Activated T-cell treated with anti-CD3 and anti-CD28 coated beads for 24 hours (primary cell): ENCODE measurements at places on chromosomes 3 and 15.

DNA sequence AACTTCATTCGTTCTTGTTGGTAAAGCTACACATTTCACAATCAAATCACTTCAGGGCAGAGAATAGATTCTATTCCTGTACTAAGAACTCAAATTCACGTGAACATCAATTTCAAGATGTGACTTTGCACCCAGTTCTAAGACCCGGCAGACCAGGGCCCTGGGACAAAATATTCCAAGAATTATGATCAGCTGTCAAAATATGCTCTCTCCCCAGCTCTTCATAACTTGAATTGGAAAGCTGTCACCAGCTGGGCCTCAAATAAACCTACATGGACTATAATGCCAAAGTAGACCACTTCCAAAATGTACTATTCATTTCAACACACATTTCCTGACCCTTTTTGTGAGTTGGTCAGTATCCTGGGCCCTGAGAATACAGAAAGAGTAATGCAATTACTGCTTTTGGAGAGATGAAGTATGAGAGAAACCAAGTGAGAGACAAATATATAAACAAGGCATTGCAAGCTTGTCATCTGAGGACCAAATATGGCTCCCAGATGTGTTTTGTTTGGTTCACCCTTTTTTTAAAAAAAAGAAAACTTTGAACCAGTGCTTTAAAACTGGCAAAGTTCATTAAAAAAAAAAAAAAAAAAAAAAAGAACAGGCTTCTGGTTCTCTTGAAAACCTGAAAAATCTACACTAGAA is 14.9 kb downstream of the MAGI1 start:
- DNase-seq = no peak

DNA sequence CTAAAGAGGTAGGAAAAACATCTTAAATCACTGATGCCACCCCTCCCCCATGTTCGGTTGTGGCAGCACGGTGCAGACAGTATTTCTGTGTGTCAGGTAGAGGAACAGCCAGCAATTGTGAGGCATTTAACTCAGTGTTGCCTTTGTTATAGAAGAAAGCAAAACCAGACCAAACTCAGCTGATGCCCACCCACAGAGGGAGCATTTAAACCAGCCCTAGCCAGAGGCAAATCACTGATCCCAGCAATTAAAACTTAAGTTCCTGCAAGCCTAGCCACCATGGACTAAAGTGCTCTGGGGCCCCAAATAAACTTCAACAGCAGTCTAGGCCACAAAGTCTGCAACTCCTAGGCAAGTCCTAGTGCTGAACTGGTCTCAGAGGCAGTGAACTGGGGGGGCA is 94.5 kb downstream of the CFAP20DC start:
- no peak for DNase-seq

- no peak for DNase-seq
These were observed 71.6 kb downstream of the EPHB3 start for GRCh38 chr3:184633237-184633579.

DNA sequence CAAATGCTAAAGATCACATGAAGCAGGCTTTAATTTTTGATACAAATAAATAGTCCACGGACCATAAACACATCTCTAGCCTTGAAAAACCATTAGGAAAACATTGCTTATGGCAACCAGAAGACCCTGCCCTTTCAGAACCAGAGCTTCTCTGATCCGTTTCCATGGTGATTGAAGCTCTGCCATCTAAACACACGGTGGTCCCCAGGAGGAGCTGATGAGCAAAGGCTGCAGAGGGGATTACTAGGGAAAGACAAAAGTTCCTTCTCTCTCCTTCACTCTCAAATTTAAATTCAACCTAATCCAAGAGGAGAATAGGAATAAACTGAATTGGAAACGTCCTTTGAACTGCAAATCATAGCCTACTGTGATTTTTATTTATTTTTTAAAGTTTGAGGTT is 122.0 kb upstream of the ATP10A start:
- DNase-seq = no peak

DNA sequence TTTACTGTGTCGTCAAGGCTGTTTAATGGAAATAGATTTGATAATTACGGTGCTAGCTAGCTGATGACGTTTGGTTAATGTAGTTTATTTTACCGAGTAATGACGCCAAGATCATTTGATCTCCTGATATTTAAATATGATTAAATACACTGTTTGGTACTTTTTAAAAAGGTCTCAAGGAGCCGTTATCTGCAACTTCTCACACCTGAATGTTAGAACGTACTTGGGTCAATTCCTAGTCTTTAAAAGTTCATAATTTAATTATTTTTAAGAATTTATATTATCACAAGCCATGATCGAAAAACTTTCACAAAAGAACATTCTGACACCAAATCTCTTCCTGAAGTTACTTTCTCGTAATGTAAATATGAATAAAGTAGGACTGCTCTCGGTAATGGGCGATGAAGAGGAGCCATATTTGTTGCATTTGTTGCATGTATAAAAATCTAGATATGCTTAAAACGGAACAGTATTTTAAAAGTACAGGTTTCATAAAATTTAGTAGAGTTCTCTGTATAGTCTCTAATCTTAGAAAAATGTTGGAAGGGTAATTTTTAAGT is 16.2 kb upstream of the CHD2 start:
- DNase-seq = no peak

GRCh38 chr15:62112616-62113593 is 46.1 kb downstream of the C2CD4A start:
- DNase-seq = no peak

DNA sequence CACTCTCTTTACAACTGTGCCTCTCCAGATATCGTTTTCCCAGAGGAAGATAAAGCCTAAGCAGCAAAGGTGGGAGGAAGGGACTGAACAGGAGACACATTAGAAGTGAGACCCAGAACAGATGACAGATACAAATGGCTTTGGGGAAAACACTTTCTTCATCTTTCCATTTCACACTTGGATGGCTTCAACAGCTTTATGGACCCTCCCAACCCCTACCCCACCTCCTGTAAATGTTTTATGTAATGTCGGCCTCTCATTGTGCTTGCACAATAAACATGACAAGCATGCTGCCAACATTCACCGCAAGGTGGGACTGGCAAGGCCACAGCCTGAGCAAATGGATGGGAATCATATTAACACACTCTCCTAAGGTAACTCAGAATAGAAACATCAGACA is 1088.6 kb downstream of the TUSC7 start:
- no peak for DNase-seq

DNA sequence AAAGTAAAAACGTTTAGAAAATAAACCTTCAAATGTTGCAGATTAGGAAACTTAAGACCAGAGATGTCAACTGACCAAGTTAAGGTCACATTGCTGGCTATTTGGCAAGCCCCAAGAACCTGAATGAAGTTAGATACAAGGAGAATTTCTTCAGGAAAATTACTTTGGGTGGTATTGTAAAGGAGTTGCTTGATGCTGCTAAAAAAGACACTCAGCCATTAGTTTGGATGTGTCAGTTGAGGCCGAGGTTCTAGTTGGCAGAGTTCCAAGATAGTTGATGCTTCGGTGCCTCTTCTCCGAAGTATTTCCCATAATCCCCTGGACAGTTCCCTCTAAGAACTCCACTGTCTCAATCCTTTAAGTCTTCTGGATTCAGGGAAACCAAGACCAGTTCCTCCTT is 24.3 kb downstream of the SIAH2 start:
- no peak for DNase-seq

- no peak for DNase-seq
These were observed 128.7 kb downstream of the DMXL2 start for GRCh38 chr15:51493892-51494291.

- DNase-seq = no peak
These were observed 48.4 kb downstream of the SGO1 start for GRCh38 chr3:20137647-20138046.

- no peak for DNase-seq
These were observed 121.1 kb downstream of the ZNF621 start for GRCh38 chr3:40645883-40646282.

DNA sequence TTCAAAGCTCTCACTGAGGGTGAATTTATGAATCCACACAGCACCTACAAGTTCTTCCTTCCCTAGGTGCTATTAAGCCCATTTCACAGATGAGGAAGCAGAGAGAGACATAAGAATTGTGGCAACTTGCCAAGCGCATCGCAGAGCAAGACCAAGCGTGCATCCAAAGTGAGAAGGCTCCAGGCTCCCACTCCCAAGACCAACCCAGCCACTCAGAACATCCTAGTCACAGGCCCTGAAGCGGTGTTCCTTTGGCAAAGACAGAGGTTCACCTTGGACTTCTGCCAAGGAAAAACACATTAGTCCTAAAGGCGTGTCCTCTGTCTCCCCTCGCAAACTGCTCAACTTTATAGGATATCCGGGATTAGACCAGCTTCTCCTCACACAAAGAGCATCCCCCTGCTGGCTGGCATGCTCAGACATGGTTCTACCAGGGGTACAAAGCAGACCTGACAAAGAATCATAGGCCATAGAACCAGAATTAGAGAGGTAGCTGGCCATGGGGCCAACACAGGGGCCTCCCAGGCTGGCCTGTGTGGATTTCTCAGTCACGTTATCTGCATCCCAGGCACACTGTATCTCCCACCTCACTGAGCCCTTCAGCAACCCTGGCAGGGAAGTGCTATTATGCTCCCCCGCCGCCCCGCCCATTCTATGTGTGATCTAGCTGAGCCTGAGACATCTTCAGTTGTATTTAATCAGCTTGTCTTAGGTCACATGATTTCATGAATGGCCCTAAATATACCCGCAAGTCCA is 160.2 kb downstream of the FOXP1 start:
- no peak for DNase-seq

DNA sequence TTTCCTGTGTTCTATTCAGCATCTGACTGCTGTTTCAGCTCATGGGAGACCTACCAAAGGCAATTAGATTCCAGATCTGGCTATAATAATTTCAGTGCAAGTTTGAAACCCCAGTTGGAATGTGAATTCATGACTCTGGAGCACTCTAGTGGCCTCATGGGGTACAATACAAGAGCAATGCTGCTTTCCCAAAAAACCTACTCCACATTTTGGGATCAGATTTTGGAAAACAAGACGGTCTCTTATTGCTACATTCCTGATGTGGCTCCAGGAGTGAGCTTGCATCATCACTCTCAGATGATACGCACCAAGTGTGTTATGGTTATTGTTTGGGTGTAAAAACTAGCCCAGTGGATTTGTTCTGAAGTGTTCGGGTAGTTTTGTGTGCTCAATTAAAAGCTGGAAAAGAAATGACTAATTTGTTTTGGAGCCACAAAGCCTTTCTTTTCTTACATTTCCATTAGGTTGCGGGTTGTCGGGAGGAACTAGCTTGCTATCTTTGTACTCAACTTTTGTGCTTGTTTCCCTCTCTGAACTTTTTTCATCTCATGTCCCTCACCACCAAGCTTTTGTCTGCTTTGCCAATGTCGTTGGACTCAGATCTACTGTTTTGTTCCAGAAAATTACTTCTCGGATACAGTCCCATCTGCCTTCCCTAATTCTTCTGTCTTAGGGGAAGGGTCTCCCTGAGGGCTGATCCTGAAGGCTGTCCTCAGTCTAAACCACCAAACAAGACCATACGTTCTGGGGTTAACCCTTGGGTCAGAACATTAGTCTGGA is 272.1 kb downstream of the BBX start:
- no peak for DNase-seq

GRCh38 chr15:62515696-62516395 is 350.8 kb upstream of the C2CD4B start:
- no peak for DNase-seq

DNA sequence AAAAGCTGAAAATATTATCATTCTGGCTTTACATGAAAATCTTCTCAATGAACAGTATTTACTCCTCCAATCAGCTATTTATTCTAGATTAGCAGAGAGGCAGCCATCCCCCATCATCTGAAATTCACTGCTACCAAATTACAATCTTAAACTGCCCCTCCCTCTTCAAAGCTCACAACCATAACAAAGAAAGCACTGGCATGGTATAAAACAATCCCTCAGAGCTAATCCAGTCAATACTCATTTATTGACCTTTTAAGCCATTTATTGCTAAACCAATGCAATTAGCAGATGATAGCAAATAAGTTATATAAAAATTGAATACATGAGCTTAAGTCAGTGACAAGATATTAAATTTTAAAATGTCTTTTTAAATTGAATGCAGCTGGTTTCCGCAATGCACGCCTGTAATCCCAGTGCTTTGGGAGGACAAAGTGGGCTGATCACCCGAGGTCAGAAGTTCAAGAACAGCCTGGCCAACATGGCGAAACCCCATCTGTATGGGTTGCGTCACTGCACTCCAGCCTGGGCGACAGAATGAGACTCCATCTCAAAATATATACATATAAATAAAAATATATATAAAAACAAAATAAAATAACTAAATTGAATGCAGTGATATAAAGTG is 12.1 kb downstream of the SLC4A7 start:
- no peak for DNase-seq

GRCh38 chr15:58275785-58276184 is 137.6 kb downstream of the AQP9 start:
- no peak for DNase-seq

DNA sequence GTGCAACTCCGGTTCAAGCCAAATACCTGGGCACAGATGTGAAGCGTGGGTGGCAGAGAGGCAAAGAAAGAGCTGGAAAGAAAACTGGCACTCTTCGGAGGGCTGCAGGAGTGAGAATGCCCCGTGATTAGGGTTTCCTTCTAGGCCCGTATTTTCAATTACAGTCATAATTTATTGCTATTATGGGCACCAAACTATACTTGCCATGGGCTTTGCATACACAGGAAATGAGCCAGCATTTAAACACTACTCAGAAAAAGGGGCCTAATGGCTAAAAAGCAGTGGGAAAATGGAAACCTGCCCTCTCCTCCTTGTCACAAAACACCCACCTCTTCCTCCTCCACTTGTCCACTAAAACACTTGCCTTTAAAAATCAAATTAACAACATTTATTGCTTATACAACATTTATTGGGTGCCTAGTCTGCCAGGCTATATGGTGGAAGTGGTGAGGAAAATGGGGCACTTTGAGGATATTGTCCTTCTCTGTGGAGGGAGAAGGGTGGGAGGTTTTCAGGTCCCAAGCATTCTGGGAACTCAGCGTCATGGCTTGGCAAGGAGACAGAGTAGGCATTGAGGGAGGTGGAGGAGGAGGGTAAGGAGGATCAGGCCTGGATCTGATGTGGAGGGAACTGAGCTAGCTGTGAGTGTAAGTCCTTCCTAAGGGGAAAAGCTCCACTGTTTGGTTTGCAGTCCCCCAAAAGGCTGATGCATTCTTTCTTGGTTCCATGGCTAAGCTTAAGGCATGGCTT is 160.9 kb downstream of the SLCO3A1 start:
- no peak for DNase-seq

GRCh38 chr3:121969631-121970030 is 52.4 kb downstream of the ILDR1 start:
- DNase-seq = no peak

DNA sequence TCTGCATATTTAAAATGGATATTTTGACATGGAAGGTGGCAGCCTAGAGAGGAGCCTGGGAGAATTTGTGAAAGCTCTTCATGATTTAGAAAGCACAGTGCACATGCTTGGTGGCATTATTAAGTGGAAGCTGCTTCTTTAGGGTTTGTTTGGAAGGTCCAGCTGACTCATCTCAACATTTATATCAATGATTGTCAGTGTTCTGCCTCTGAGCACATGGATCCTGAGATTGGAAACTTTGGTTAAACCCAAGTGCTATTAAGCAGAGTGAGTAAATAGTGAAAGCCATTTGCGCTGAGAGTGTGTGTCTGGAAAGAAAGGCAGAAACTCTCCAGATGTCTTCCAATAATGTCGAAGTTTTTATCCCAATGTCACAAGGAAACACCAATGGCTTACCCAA is 7.4 kb downstream of the NOX5 start:
- DNase-seq = no peak
